Liver (tissue), 10 donors: ENCODE measurements at places on chromosomes 2 and 18.

- H3K36me3 ChIP-seq = no peaks in the 10 kb centered on the region
- no peak for DNase-seq
- no peak overlapping the region for H3K4me3 ChIP-seq
- no peaks in the 10 kb centered on the region for H3K27me3 ChIP-seq
- no peak overlapping the region for H3K27ac ChIP-seq
- H3K4me1 ChIP-seq = no peaks in the 10 kb centered on the region
Observed at GRCh38 chr2:241983571-241984270, 114.2 kb downstream of the RTP5 start.

- H3K4me3 ChIP-seq = no peak overlapping the region
- no peak for DNase-seq
- no peaks in the 10 kb centered on the region for H3K4me1 ChIP-seq
Observed at GRCh38 chr2:134280726-134281125, 26.9 kb downstream of the MGAT5 start.

DNA sequence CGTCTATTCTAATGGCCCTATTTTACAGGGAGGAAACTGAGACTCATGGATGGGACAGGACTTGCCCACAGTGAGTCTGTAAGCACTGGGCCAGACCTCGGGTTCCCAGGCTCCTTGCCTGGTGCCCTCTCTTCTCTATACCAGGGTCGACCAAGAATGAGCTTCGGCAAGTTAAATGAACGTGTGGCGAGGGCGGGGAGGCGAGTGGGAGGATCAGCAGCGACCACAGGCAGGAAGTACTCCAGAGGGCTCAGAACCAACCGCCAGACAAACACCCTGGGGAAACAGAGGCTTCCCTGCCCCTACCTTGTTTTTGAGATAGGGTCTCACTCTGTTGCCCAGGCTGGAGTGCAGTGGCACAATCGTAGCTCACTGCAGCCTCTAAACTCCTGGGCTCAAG is 177.7 kb upstream of the SMAD2 start:
- no peak for DNase-seq
- H3K4me1 ChIP-seq = no peaks in the 10 kb centered on the region
- no peak overlapping the region for H3K4me3 ChIP-seq
- H3K27ac ChIP-seq = no peak overlapping the region

- peaks cover 14% of the 10 kb centered on the region for H3K4me1 ChIP-seq
- no peak for DNase-seq
- H3K27me3 ChIP-seq = no peaks in the 10 kb centered on the region
Observed at GRCh38 chr18:76489081-76489480, 6.0 kb downstream of the ZNF516 start.

DNA sequence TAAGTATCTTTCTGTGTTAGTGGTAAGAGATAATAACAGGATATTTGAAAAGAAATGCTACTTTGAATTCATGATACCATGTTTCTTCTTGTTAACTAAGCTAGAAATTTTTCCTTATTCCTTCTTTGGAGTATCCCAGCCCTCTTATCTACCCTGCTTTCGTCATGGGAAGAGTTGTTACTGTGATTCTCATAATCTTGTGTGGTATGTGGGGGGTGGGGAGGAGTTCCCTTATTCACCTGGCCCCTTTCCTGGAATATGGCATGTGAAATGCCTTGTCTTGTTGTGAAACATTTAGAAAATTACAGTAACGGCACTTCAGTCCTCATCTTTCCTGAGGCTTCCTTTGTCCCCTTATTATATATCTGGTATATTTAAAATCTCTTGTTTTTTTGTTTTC is 129.9 kb downstream of the NCOA1 start:
- no peaks in the 10 kb centered on the region for H3K27me3 ChIP-seq
- no peaks in the 10 kb centered on the region for H3K36me3 ChIP-seq
- no peak for DNase-seq
- H3K27ac ChIP-seq = no peak overlapping the region
- H3K4me3 ChIP-seq = no peak overlapping the region

GRCh38 chr2:29376541-29376940 is 261.3 kb downstream of the CLIP4 start:
- no peaks in the 10 kb centered on the region for H3K4me1 ChIP-seq
- DNase-seq = no peak
- H3K27me3 ChIP-seq = no peaks in the 10 kb centered on the region
- no peaks in the 10 kb centered on the region for H3K36me3 ChIP-seq
- no peak overlapping the region for H3K4me3 ChIP-seq

GRCh38 chr2:200463452-200463851 is 46.4 kb downstream of the KCTD18 start:
- H3K4me3 ChIP-seq = no peak overlapping the region
- no peaks in the 10 kb centered on the region for H3K4me1 ChIP-seq
- H3K27me3 ChIP-seq = no peaks in the 10 kb centered on the region
- H3K27ac ChIP-seq = no peak overlapping the region
- peaks cover 29% of the 10 kb centered on the region for H3K36me3 ChIP-seq

- no peak for DNase-seq
- H3K36me3 ChIP-seq = no peaks in the 10 kb centered on the region
- H3K27ac ChIP-seq = no peak overlapping the region
- no peaks in the 10 kb centered on the region for H3K27me3 ChIP-seq
- H3K4me1 ChIP-seq = no peaks in the 10 kb centered on the region
- no peak overlapping the region for H3K4me3 ChIP-seq
Observed at GRCh38 chr2:170271340-170271739, 93.4 kb downstream of the MYO3B start.

GRCh38 chr2:18304849-18305248 is 255.6 kb downstream of the RDH14 start:
- no peaks in the 10 kb centered on the region for H3K4me1 ChIP-seq
- DNase-seq = no peak
- no peak overlapping the region for H3K4me3 ChIP-seq
- no peaks in the 10 kb centered on the region for H3K27me3 ChIP-seq
- H3K27ac ChIP-seq = no peak overlapping the region

DNA sequence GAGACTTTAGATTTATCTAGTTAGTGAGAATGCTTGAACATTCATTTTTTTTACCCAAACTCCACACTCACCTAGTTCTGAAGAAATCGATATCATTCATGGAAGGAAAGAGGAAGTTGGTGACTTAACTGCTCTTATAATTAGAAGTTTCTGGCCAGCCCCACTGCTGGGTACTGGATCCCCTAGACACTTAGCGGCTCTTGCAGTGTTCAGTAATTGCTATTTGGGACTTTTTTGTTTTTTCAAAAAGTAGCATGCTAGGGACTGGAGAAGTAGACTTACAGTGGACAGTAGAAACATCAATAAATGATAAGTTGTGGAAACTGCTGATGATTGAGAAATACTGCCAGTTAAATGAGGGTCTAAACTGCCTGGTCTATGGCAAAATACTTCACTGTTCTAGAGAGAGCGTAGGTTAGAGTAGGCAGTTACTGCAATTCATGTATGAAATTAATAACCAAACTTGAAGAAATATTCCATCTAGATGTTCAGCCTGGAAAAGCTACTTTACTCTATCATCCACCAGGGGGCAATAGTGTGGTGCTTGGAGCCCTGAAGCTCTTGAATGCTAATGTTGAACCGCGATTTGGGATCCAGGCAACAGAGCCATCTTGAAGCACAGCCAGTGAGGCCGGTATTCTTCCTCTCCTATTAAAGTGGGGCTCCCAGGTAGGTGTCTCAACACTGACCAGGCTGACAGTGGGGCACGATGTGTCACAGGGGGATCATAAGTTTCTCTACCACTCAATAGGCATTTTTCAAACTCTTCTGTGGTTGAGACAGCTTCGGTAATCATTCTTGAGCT is 146.1 kb upstream of the SESTD1 start:
- no peaks in the 10 kb centered on the region for H3K36me3 ChIP-seq
- H3K27me3 ChIP-seq = no peaks in the 10 kb centered on the region
- no peak overlapping the region for H3K27ac ChIP-seq
- no peak for DNase-seq

GRCh38 chr2:52931660-52932059 is 835.9 kb upstream of the CHAC2 start:
- no peak overlapping the region for H3K27ac ChIP-seq
- no peak overlapping the region for H3K4me3 ChIP-seq
- no peaks in the 10 kb centered on the region for H3K36me3 ChIP-seq
- no peaks in the 10 kb centered on the region for H3K27me3 ChIP-seq
- H3K4me1 ChIP-seq = peaks cover 7% of the 10 kb centered on the region
- no peak for DNase-seq

DNA sequence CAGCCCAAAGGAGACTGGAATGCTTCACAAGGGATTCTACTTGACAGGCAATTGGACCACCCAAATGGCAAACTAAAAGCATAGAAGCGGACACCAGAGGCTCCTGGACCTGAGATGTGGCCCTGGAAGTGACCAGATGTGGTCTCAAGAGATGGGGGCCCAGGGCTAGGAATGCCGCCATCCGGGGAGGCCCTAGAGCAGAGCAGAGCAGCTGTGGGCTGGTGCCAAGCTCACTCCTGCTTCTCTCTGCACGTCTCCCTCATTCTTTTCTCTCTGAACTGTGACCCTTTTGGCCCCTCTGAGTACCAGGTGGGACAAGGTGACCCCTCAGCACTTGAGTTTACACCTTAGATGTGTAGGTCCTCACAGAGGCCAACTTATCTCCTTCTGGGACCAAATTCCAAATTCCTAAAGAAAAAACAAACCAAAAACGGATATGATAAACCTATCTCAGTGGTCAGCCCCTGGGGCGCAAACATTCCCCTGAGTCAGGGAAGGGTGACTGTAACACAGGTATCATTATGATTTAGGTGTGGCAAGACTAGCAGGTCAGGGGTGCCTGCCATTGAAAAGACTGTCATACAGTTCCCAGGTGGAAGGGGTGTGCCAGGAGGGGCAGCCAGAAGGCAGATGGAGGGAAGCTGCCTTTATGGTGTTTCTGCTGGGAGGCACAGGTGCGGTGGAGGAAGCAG is 6.5 kb upstream of the IL1R2 start:
- H3K27me3 ChIP-seq = no peaks in the 10 kb centered on the region
- H3K4me1 ChIP-seq = peaks cover 13% of the 10 kb centered on the region
- no peak overlapping the region for H3K27ac ChIP-seq
- no peak for DNase-seq
- no peaks in the 10 kb centered on the region for H3K36me3 ChIP-seq

- DNase-seq = no peak
- H3K4me3 ChIP-seq = no peak overlapping the region
- no peaks in the 10 kb centered on the region for H3K4me1 ChIP-seq
- H3K27ac ChIP-seq = no peak overlapping the region
- H3K27me3 ChIP-seq = no peaks in the 10 kb centered on the region
- H3K36me3 ChIP-seq = no peaks in the 10 kb centered on the region
Observed at GRCh38 chr2:226690461-226691024, 109.1 kb downstream of the IRS1 start.

- no peaks in the 10 kb centered on the region for H3K27me3 ChIP-seq
- H3K27ac ChIP-seq = no peak overlapping the region
- H3K4me3 ChIP-seq = no peak overlapping the region
Observed at GRCh38 chr2:153432381-153432780, 46.2 kb downstream of the RPRM start.

DNA sequence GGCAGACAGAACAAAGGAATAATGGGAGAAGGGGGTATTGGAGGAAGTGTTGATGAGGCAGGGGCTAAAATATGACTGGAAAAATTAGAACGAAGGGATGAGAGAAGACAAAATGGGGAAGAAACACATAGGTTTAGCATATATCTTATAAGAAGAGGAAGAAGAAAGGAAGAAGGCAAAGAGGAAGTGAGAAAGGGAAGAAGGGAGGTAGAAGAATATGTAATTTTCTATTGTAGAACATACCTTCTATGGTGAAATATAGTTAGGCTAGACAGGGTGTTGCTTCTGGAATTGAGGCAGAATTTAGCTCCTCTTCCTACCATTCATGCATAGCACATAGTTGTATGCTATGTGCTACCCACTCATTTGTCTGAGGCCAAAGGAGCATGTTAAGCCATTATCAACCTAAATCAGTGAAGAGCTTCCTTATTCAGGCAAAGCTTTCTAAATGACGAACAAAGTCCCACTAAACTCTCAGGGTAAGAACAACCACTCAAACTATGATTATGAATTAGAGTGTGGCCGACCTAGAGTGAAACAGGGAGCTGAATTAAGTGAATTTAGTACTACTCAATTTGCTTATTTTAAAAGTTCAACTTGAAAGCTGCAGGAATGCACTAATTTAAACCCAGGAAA is 180.9 kb upstream of the GALNT5 start:
- H3K27ac ChIP-seq = no peak overlapping the region
- no peaks in the 10 kb centered on the region for H3K27me3 ChIP-seq
- DNase-seq = no peak
- H3K36me3 ChIP-seq = no peaks in the 10 kb centered on the region

DNA sequence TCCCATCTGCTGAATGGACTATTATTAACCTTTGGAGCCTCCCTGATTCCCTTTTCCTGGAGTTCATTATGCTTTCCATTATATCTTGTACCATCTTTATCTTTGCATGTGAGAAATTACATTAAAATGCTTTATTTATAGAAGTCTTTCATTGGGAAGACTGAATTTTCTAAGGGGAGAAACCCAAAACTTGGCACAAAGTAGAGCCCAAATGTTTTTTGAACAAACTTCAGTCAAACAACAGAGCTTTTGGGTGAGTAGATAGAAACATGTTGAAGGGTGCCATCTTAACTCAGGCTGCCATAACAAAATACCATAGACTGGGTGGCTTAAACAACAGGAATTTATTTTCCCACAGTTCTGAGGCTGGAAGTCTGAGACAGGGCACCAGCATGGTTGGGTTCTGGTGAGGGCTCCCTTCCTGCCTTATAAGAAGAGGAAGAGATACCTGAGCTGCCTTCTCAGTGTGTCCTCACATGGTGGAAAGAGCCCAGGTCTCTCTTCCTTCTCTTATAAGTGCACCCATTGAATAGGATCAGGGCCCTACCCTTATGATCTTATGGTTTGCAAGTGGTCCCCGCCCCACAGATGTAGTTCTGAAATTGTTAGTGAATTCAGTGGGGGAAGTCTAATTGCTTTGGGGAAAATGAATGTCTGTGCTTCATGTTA is 19.2 kb downstream of the RALB start:
- no peak overlapping the region for H3K4me3 ChIP-seq
- H3K36me3 ChIP-seq = no peaks in the 10 kb centered on the region
- no peaks in the 10 kb centered on the region for H3K27me3 ChIP-seq
- no peak overlapping the region for H3K27ac ChIP-seq

DNA sequence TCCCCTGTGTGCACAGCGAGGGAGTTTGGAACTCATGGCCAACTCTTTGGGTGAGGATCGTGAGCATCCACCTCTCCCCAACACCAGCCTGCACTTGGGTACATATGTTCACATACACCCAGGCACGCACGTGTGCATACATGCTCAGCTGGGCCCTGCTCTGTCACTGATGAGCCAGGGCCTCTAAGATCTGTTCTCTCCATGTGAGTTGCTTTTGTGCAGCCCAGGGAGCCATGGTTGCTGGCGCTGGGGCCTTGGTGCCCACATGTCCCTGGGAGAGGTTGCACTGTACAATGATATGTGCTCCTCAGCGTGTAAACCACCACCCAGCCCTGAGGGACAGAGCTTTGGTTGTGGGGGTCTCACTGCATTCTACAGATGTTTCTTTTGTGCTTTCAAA is 44.1 kb downstream of the KLHL29 start:
- no peaks in the 10 kb centered on the region for H3K4me1 ChIP-seq
- H3K4me3 ChIP-seq = no peak overlapping the region
- H3K36me3 ChIP-seq = no peaks in the 10 kb centered on the region
- no peak overlapping the region for H3K27ac ChIP-seq
- H3K27me3 ChIP-seq = no peaks in the 10 kb centered on the region
